ENCODE measurements at places on chromosomes 2 and 18. TPM values are rescaled to one million over a fixed set of nuclear protein-coding genes. Genes with fewer than 3 reads are reported as not detected.

Gene ASIC4
- total RNA-seq, result not detected

Gene RESP18
- not detected for total RNA-seq

Gene PSMA8
- total RNA-seq, result not detected

Gene RUFY4
- 0.10 TPM for total RNA-seq

Gene SRBD1
- 18.1 TPM for total RNA-seq

Gene CCDC121
- total RNA-seq, result 4.4 TPM

Gene RAB27B
- total RNA-seq, result 13.1 TPM

Gene IGFBP5
- 232 TPM for total RNA-seq

Gene GAL3ST2
- 0.20 TPM for total RNA-seq

Gene SOWAHC
- 26.2 TPM for total RNA-seq

Gene ALK
- 0.27 TPM for total RNA-seq

Data from hepatocyte (in vitro differentiated cells).